ENCODE measurements at places on chromosomes 1 and 21.
A peak's percentile ranks its signal among the peaks of the same experiment; 100 is the strongest.

- DNase-seq, result no peak
Observed at GRCh38 chr1:187794561-187794960, 965.8 kb downstream of the PLA2G4A start.

DNA sequence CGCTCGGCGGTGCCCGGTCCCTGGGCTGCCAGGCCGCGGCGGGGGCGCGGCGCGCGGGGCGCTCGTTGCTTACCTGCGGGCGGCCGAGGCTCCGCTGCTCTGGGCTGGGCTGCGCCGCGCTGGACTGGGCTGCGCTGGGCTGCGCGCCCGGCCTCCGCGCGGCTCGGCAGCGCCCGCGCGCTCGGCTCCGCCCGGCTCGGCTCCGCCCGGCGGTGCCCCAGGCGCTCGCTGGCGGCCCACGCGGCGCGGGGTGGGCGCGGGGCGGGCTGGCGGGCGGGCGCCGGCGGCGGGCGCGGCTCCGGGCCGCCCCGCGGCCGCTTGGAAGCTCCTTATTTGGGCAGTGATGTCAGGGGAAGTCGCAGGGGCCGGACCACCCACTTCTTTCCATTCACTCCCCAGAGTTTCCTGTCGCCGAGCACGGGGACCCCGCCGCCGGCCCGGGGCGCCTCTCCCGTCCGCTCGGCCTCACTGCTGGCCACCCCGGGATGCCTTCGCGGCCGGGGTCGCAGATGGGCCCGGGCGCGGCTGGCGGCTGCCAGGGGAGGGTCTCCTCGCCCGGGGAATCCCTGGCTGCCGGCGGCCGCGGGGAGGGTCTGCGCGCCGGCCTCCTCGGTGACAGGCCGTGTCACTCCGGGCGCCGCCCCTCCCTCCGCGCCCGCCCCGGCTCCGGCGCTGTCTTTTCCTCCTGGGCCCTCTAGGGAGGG is 177.7 kb upstream of the EDN2 start:
- peak; percentile 52 for DNase-seq

GRCh38 chr1:3653286-3653618 is 936 bp downstream of the TP73 start:
- no peak for DNase-seq

- no peak for DNase-seq
Observed at GRCh38 chr1:85093644-85094043, 45.3 kb upstream of the MCOLN3 start.
